Activated CD4-positive, CD25-positive, alpha-beta regulatory T cell (primary cell): ENCODE measurements at places on chromosomes 6 and 20.

DNA sequence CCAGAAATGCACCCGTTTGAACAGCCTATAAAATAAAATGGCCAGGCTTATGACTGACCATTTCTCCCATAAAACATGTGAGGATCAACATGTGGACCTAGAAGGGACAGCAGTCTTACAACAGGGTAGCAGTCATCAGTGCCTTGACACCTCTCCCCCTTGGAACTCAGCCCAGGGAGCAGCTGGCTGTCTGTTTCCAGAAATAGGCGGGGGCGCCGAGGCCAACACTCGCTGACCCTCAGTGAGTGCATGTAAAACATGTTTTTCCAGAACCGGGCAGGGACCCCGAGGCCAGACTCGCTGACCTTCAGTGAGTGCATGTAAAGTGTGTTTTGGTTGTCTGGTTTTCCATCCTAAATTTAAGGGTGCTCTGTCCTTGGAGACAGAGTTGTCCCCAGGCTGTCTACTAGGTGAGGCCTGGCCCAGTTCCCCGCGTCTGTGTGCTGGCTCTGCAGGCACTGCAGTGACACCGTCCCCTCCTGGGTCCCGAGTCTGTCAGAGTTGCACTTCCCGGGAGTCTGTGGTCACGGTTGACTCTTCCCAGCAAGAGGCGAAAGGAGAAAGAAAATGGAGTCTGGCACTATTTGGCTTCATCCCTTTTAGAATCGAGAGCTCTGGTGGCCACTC lies 19.8 kb upstream of the ADRM1 start:
- no peak for DNase-seq

- DNase-seq = no peak
Observed at GRCh38 chr20:9081423-9081966, 12.6 kb downstream of the PLCB4 start.

DNA sequence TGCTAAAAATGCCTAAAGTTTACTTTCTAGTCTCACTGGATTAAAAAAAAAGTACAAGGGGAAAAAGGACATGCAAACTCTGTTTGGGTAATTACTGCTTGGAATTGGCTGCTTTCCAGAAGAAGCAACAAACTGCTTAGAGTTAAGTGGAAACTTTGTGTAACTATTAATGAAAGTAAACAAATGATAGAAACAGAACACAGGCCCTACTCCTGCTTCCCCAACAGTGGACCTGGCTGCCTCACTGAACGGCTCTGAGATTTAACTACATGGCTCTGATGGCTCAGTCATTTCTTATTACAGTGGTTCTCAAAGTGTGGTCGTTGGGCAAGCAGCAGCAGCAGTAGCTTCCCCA lies 108.5 kb downstream of the MAN1A1 start:
- no peak for DNase-seq

GRCh38 chr6:2384528-2384927 lies 139.1 kb upstream of the GMDS start:
- no peak for DNase-seq

GRCh38 chr20:33311996-33312395 lies 29.0 kb downstream of the BPIFB1 start:
- no peak for DNase-seq

- no peak for DNase-seq
Observed at GRCh38 chr6:53059648-53060589, 5.3 kb upstream of the FBXO9 start.

DNA sequence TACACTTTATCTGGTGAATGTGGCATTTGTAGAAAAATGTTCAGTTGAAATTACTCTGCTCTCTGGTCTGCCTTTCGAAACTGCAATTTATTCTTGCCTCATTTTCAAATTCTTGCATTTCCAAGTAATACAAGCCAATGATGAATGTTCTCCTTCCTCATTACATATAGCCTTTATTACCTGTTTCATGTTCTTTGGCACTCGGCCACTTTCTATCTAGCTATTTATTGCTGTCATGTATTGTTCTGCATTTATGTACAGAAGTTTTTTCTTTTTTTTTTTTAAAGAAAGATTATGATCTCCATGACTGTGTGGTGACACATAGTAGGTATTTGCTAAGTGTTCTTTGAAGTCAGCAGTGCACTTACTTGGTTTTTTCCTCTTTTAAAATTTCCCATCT lies 261.4 kb downstream of the ZFAND3 start:
- DNase-seq = no peak

GRCh38 chr6:153047386-153047785 lies 44.9 kb upstream of the MTRF1L start:
- no peak for DNase-seq

DNA sequence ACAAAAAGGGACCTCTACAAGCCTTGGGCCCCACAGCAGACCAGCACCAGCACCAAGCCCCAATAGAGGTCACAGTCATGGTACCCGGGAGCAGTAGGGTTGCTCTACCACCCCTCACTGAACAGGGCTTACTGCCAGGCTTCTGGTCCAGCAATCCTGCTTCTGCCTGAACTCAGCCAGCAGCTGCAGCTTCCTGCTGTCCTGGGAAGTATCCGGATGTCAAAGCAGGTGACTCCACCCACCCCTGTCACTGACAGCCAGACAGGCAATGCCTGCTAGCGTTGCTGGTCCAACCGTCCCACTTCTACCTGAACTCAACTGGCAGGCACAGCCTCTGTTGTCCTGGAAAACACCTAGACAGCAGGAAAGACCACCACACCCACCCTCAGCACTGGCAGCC lies 47.0 kb upstream of the PCSK2 start:
- DNase-seq = no peak

GRCh38 chr6:28145231-28145630 lies 3.5 kb downstream of the ZKSCAN8 start:
- DNase-seq = no peak

GRCh38 chr20:62776692-62777527 lies 19.4 kb upstream of the MRGBP start:
- DNase-seq = peak; percentile 63

GRCh38 chr20:23336476-23336875 lies 14.1 kb upstream of the NXT1 start:
- no peak for DNase-seq

DNA sequence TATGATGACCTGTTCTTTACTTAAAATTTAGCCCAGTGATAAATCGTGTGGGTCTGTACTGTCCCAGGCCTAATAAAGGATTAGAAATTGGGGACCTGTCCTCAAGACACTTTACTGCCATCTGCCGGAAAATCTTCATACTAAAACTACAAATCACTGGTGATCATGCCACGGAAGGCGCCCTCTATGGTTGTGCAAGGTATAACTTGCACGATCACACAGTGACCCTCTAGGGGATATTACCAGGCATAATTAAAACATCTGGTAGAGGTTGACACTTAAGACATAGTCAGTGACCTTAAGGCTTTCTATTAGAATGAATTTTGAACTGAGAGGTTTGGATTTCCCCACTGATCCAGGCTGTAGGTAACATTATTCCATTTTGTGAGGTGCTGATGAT lies 172.6 kb downstream of the BMP2 start:
- no peak for DNase-seq

DNA sequence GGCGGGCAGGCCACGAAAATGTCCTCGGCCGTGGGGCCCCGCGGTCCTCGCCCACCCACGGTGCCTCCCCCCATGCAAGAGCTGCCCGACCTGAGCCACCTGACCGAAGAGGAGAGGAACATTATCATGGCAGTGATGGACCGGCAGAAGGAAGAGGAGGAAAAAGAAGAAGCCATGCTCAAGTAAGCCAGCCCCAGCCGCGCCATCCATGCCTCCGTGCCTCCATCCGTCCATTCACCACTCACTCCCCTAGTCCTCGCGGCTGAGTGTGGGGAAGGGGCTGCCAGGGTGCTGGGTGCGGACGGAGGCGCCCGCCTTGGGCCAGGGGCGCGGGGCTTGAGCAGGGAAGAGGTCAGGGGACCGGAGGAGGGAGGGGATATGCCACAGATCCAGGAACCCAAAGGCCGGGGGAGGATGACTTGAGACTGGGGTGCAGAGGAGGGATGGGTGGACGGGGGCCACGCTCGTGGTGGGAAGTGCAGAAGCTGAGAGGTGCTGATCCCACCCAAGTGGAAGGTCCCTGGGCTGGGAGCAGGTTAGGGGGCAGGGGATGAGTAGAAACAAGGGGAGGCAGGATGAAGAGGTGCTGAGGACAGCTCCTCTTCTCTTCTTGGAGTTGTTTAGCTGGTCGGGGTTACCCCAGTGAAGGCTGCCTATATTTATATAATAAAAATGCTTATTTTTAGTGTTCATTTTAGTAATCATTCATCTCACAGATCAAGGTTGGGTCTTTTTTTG lies 825 bp downstream of the RIMS1 start:
- DNase-seq = no peak

- DNase-seq = no peak
Observed at GRCh38 chr6:80376411-80376810, 269.9 kb downstream of the BCKDHB start.

GRCh38 chr20:3115190-3116107 lies 30.9 kb upstream of the AVP start:
- DNase-seq = no peak

DNA sequence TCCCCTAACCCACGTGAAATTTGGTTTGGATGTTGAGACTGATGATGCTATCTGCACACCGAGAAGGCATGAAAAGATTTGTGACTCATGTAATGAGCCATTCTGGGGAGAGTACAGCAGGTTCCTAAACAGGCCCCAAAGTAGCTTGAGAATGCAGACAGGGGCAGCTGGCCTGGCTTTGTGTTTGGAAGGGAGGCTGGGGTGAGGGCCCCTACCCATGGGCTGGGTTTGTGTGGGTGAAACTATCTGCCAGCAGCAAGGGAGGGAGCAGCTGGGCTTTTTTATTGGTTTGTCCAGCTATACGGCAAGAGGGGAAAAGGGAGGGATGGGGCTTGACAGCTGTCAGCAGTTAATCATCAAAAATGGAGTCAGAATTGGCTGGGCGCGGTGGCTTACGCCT lies 87.0 kb upstream of the RNF24 start:
- no peak for DNase-seq

DNA sequence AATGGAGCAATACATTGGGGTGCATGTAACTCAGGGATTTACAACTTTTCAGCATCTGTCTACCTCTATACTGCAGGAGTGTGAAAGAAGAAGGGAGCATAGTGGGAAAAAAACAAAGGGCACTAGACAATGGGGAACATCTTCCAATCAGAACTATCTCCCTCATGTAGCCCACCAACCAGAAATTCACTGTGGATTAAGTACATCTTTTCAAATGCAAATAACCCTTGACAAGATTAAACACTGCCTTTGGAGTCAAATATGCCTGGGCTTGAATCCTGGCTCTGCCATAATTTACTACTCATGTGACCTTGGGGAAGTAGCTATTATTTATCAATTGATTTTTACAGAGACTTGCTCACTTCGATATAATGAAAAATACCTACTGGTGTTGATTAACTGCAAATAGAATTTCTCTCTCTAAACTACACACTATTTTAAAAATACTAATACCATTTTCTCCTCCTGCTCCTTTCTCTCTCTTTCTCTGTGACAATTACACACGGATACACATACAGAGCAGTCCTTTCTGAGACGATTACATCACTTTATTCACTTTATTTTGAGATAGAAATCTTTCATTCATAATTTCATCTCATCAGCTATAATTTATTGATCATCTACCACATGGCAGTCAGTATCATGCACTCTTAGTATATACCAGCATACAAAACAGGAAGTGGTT lies 783.7 kb downstream of the FRK start:
- DNase-seq = no peak

GRCh38 chr6:146850981-146851380 lies 252.2 kb downstream of the ADGB start:
- no peak for DNase-seq

GRCh38 chr6:12369781-12370262 lies 79.7 kb downstream of the EDN1 start:
- DNase-seq = no peak

- no peak for DNase-seq
Observed at GRCh38 chr6:130206479-130206878, 16.3 kb downstream of the SAMD3 start.

DNA sequence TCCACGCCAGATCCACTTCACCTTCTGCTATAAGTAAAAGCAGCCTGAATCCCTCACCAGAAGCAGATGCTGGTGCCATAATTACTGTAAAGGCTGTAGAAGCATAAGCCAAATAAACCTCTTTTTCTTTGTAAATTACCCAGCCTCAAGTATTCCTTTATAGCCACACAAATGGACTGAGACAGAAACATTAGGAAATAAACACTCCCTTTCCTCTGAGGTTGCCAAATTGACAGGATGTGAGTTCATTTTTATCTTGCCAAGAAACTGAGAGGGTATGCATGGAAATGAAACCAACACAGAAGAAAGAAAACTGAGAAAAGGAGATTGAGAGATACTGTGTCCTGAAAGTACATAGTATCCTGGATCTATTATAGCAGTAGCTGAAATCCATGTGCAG lies 481.2 kb downstream of the HAO1 start:
- DNase-seq = no peak

DNA sequence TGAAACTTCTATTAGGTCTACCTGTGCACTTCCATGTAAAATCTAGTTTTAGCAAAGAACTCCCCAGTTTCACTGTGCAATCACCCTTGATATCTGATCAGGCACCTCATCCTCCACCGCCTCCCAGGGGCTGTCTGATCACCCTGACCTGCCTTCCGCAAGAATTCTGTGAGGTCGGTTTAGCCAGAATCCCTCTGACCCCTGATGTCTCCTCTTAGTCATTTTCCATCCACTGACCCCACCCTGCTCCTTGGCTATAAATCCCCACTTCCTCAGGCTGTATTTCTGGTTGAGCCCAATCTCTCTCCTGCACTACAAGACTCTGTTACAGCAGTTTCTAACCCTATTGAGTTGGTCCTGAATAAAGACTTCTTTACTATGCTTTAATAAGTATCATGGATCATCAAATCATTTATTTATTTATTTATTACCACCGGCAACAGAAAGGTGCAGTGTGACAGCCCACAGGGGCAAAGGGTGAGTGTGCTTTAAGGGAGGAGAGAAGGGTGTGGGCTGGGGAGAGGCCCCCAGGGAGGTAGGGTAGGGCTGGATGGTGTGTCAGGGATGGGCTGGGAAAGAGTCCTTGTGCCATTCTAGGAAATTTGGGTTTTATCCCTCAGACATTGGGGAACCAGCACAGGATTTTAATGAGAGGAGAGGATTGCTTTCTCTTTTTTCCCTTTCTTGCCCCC lies 11.2 kb upstream of the SERPINB6 start:
- no peak for DNase-seq

GRCh38 chr6:106849120-106849519 lies 125.4 kb downstream of the CD24 start:
- no peak for DNase-seq

DNA sequence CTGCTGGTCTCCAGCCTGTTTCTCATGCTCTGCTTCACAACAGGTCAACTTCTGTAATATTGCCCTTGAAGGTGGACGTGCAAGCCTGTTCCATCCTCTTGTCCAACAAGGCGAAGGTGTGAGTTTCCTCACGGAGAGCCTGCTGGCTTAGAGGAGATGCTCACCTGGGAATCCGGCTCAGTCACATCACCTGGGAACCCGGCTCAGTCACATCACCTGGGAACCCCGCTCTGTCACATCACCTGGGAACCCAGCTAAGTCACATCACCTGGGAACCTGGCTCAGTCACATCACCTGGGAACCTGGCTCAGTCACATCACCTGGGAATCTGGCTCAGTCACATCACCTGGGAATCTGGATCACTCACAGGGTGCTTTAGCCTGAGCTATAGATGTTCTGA lies 230.1 kb downstream of the ERMARD start:
- no peak for DNase-seq

GRCh38 chr6:27770724-27771123 lies 141.5 kb downstream of the OR2B2 start:
- DNase-seq = no peak

- DNase-seq = no peak
Observed at GRCh38 chr20:61170496-61171320, 81.4 kb upstream of the CDH4 start.
